ENCODE measurements at places on chromosomes 7 and 10. TPM values are rescaled to one million over a fixed set of nuclear protein-coding genes. Genes with fewer than 3 reads are reported as not detected.

Gene ANK3
- total RNA-seq, result 32.5 TPM

Gene SH2B2
- 0.86 TPM for total RNA-seq

Gene JAKMIP3
- total RNA-seq, result 0.45 TPM

Gene SEMA3D
- total RNA-seq, result not detected

Gene SMURF1
- 11.3 TPM for total RNA-seq

Data from activated naive CD4-positive, alpha-beta T cell treated with anti-CD3 and anti-CD28 coated beads, Interleukin-2, amount 10 ng/mL, durations not matched to agents 5 hours and 36 hours (primary cell).